ENCODE measurements at places on chromosomes 13 and 19.

- no peak for DNase-seq
Observed at GRCh38 chr19:31546205-31546960, 197.1 kb upstream of the TSHZ3 start.

DNA sequence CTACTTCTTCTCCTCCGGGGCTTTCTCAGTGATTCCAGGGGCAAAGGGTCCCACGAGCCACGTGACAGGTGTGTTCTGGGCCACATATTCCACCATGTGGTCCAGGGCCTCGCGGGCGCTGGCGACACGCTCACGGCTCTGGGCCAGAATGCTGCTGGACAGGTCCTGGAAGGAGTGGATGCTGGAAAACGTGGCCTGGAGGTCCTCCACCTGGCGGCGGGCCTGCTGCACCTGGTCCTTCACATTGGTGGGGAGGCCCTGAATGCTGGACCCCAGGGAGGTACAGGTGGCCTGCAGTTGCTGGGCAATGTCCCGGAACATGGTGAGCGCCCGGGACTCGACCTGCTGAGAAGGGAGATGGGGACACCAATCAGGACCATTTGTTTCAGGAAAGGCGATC is 7.7 kb upstream of the TICAM1 start:
- DNase-seq = no peak

DNA sequence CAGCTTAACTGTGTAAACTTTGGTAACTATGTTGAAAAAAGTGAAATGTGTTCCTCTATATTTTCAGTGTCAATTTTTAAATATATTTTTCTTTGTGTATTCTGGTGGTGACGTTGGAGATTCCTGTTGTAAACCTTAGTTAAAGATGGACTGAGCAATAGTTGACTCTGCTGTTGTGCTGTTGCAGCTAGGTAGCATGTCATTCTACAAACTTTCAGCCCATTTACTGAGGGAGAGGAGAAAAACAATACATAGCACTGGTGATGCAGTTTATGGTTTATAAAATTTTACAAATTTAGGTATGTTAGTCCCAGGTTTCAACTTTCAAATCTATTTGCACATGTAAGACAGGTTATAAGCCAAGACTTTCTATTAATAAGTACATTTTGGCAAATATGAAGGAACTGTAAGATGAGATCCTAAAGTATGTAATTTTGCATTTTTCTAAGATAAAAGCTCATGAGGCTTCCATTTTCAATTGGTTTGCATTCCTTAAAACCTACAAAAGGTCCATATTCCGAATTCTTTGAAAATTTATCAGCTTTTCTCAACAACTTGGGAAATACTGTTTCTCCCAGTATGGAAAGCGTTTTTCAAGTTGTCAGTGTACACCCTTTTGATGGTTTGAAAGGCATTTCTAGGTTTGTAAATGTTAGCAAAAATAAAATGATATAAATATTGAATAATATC is 1.5 kb downstream of the NDFIP2 start:
- no peak for DNase-seq

GRCh38 chr19:17289489-17289888 is 7.8 kb downstream of the ANKLE1 start:
- no peak for DNase-seq

- no peak for DNase-seq
Observed at GRCh38 chr13:31774186-31774750, 34.9 kb downstream of the RXFP2 start.

GRCh38 chr19:7067716-7068115 is 1.8 kb upstream of the ZNF557 start:
- DNase-seq = no peak

DNA sequence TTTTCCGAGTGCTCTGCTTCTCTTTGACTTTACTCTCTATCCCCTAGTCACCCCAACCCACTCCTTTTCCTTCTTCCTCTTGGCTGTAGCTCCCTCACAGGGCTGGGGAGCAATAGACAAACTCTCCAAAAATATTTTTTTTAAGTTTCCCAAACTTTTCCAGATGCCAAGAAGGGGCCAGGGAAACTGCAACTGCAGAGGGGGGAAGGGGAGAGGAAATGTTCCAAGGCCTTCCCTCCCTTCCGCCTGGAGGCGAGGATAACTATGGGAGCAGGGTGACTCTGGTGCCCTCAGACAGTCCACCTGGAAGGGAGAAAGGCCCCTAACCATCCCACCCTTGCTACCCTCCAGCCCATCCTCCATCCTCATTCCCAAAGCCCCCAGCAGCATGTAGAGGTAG is 49.4 kb downstream of the LYL1 start:
- DNase-seq = no peak

DNA sequence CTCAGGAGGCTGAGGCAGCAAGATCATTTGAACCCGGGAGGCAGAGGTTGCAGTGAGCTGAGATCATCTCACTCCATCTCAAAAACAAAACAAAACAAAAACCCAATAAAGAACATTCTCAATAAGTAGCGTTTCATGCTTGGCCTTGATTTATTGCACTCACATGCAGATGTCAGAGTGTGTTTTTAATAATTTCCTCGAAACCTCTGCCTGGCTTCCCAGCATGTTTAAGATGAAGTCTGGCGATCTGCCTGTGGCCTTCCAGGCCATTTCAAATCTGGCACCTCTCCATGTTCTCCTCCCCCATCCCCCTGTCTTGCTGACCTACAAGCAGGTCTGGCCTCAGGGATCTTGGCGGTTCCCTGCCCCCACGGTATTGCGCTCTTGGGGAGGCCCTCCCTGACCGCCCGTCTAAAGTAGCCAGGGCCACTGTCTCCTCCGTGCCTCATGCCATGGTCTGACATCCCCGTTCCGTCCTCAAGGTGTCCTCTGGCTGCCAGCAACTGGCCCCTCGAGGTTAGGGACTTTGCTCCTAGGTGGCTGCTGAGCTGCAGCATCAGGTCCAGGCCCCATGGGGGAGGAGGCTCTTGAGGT is 1.6 kb downstream of the WDR88 start:
- no peak for DNase-seq

DNA sequence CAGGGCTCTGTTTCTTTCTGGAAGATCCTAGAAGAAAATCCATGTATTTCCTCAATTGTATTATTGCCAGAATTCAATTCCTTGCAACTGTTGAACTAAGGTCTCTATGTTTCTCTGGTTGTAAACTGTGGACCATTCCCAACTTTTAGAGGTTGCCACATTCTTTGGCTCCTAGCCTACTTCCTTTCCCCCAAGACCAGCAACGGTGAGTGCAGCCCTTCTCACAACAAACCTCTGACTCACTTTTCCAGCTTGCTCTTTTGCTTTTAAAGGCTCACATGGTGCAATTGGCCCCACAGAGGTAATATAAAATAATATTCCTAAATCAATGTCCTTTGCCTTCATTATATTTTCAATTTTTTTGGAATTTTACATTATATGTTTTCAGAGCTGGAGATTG is 371.3 kb downstream of the SLITRK5 start:
- DNase-seq = no peak

DNA sequence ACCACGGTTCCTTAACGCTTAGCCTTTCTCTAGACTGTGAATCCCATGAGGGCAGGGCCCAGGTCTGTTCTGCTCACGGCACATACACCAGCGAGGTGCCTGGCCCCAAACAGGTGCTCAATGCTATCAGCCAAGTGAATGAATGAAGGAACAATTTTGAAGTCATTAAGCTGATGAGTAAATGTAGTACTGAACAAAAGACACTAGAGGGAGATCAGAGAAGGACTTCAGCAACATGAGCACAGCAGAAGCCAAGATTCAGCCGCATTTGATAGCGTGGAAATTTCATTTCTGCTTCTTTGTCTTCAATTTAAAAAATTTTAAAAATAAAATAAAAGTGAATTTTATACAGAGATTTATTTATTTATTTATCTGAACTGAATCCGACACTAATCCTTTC is 20.1 kb upstream of the MYO16 start:
- no peak for DNase-seq

DNA sequence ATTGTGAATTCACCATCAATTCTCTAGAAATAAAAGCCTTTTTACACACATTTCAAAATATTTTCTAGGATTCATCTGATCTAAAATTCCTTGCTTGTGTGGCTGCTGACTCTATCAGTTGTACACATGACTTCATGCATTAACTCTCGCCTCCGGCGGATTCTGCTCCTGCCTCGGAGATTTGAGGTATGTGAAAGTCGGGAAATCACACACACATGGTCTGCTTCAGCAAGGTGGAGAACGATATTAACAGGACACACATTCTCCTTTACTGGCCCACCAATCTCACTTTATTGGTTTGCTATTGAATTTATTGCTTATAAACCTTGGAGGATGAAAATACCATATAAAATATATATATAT is 855.7 kb downstream of the SLITRK5 start:
- DNase-seq = no peak

DNA sequence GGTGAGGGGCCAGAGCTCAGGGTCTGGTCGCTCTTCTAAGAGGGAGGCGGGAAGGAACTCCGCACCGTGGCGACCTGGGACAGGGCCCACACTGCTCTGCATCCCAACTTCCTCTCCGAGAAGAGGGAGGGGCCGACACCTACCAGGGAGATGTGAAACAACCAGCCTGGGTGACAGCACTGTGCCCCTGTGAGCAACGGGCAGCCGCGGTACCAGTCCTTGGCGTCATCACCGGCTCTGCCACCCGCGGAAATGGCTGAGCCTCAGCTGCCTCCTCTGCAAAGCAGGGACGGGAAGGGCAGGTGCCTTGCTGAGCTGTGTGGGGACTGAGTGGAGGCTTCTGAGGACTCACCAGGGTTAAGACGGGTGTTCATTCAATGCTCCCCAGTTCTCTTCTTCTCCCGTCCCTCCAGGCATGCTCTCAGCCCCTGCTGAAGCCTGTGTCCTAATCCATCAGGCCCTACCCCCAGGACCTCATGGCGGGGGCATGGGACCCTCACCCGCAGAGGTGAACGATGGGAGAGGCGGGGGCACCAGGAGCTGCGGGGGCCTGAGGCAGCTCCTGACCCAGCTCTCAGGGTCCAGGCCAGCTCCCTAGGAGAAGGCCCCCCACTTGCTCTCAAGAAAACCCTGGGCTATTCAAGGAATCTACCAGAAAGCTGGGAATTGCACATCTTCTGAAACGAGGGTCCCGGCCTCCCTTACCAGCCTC is 9.3 kb downstream of the ZNF787 start:
- no peak for DNase-seq

DNA sequence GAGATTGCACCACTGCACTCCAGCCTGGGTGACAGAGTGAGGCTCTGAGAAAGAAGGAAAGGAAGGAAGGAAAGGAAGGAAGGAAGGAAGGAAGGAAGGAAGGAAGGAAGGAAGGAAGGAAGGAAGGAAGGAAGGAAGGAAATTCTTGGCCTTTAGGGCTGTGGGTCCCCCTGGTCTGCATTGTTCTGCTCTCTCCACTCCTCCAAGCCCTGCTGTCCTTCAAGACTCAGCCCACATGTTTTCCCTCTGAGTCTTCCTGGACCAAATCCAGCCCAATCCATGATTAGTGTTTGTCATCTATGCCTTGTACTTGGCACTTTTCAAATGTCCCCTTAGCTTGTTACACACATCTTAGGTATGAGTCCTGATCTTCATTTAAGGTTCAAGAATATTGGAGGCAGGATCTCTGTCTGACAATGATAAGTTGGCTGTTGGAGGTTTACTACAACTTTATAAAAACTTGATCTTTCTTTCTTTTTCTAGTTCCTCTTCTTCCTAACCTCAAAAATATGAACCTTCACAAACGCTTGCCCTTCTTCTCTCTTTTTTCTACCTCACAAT is 48.8 kb upstream of the INTS6 start:
- DNase-seq = no peak

DNA sequence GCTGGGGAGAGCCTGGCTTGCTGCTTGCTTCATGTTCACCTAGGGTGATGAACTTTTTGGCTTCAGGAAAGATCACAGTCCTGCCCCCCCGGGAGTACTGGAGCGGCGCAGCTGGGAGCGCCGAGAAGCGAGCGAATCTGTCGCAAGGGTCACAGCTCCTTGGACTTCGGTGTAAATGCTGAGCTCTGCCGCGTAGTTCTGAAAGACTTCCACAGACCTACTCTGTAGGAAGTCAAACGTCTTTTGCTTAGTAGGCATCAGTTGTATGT is 2.7 kb downstream of the ING1 start:
- DNase-seq = no peak

GRCh38 chr19:56838909-56839651 is 1.4 kb downstream of the PEG3 start:
- peak; percentile 84 for DNase-seq

DNA sequence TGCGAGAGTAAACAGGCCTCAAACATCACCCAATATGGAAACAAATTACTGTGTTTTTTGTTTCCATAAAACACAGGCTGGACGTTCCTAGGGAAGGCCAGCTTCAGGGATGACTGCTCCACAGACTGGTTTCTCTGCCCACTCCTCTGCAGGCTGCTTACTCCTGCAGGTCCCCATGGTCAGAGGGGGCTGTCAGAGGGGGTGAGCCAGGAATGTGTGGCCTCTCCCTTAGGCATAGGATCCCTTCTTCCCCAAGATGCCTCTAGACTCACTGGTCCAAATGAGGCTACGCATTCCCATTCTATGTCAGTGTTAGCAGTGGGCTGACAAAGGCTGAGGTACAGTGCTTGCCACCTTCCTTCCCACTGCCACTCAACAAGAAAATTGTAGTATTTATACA is 229.8 kb downstream of the LHFPL6 start:
- DNase-seq = no peak

GRCh38 chr19:9981406-9982260 is 28.7 kb downstream of the COL5A3 start:
- no peak for DNase-seq

GRCh38 chr13:72552731-72553130 is 174.7 kb downstream of the MZT1 start:
- no peak for DNase-seq

- DNase-seq = no peak
Observed at GRCh38 chr19:8143041-8143440, 6.4 kb downstream of the FBN3 start.

DNA sequence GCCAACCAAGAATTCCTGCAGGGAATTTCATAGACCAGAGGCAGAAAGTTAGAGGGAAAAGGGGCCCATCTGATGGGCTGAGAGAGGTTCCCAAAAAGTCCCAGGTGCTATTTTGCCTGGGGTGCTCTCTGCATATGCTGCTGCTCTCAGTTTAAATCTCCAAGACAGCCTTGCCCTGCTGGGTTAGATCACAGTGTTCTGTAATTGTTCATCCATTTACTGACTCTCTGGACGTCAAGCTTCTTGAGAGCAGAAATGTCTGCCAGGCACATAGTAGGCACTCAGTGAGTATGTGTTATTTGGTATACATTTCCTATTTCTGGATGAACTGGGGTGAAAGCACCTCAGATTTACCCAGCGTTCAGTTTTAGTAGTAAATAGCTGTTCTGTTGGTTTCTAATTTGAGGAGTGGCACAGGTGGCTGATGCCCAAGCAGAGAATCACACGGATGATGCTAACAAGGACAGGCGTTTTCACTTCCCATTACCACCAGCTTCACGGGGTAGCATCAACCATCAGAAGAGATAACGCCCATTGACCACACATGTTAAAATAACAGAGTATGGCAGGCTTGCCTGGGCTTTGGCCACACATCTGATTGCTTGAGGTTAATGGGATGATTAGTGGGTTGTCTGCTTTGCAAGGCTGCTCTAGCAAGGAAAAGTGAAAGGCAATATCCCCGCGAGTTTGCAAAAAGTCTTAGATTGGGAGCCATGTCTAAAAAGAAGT is 161.1 kb downstream of the SLC7A1 start:
- no peak for DNase-seq

Measured in right kidney (tissue), 9 donors.